ENCODE measurements at places on chromosomes 2 and 18.

- DNase-seq = peak; percentile 38
These were observed 59.2 kb downstream of the DOCK10 start for GRCh38 chr2:224982910-224983711.

- no peak for DNase-seq
These were observed 240.7 kb downstream of the DCDC2C start for GRCh38 chr2:3944071-3944470.

DNA sequence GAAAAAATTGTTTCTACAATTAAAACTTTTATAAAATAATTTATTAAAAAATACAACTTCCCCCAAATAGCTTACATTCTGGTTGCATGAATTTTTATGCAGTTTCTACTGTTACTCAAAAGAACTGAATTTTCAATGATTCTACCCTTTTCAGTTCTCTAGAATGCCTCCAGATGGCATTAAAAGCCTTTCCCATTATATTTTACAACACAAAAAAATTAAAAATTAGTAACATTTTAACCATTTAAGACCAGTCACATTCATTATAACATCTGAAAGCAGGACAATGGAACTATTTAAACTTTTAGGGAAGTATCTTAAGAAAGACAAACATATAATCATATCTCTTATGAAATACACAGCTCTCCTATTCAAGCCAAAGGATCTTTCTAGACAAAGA, 236.0 kb upstream of the REV1 start:
- DNase-seq = no peak

DNA sequence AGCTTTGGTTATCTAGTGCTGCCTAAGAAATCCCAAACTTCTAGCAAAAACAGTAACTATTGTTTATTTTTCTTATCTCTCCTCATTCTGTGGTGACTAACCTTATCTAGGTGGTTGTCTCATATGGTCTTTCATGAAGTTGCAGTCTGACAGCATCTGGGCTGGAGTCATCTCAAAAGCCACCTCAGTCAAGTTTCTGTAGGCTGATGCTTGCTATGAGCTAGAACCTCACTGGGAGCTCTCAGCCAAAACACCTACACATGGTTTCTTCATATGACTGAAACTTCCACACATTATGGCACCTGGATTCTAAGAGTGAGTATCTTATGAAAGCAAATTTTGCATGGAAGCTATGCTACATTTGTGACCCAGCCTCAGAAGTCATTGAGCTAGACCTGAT, 596.4 kb upstream of the VRK2 start:
- no peak for DNase-seq

DNA sequence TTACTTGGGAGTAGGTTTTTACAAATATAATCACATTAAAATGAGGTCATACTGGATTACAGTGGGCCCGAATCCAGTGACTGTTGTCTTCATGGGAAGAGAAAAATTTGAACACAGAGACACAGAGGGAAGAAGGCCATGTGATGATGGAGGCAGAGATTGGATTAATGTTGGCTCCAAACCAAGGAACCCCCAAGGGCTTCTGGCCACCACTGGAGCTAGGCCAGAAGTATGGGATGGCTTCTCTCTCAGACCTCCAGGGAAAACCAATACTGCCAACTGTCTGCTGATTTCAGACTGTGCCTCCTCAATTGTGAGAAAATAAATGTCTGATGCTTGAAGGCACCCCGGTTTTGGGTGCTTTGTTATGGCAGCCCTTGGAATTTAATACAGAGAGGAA, 76.0 kb downstream of the ALPK2 start:
- no peak for DNase-seq

DNA sequence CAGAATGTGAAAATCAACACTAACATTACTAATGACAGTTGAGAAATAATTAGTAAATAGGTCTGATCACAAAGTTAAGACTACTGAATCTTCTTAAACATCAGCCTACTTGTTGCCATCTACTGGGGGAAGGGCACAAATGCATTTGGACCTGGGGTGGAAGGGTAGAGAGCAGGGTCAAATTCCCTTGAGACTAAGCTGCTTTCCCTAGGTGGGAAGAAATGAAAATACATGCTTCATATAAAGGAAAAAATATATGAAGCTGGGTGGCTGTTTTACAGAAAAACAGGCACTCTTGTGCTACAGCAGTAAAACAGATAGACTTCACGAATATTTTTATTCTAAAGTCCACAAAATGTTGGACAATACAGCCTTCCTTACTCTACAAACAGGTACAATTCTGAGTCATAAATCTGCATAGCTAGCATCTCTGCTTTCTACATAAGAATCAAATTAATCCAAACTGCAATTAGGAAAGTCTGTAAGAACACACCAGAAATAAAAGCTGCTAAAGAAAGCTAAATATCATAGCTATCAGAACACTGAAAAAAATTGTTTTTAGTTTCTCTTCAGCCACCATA, 10.9 kb downstream of the TRIP12 start:
- DNase-seq = no peak

DNA sequence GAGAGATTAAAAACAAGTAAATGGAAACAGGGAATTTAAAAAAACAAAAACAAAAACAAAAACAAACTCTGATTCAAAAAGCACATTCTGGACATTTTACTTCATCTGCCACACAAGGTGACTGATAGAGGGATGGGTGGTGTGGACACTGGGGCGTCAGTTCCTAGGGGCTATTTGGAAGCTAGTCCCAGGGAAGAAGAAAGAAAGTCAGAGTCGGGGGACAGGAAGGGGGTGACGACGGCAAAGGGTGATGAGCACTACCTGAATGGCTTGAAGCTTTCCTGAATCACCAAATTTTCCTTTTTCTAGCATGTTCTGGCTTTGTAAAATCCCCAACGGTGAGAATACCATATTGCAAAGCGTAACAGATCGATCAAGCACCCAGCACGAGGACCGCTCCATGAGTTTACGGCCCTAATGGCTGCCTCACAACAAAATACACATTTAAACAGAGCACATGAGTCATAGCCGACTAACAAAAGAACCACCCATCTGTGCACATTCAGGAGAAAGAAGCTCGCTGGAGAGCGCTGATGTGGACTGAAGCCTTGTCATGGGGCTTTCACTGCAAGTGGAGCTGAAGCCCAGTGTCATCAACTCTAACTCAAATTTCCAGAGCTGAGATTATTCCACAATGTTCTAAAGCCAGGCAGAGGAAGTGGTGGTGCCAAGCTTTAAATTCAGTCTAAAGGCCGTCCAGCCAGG, 178.9 kb downstream of the LNPK start:
- no peak for DNase-seq

GRCh38 chr2:221629468-221629867, 57.4 kb upstream of the EPHA4 start:
- no peak for DNase-seq

- DNase-seq = no peak
These were observed 307.7 kb downstream of the TNS1 start for GRCh38 chr2:217695033-217695520.

DNA sequence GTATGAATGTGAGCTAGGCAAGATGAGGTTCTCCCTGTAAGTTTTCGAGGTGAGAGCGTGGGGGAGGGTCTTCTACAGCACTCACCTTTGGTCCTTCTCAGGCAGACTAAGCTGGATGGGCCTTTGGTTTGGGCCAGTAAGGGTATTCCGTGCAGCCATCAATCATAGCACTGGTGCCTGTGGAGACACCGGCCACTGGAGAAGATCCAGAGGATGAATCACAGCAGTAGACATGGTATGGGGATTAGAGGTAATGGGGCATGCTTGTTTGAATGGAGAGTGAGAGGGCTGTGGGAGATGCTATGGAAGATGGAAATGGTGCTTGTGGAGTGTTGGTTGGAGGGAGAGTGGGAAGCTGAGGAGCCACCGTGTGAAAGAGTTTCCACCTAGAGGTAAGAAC, 16.1 kb downstream of the MAPRE3 start:
- no peak for DNase-seq

DNA sequence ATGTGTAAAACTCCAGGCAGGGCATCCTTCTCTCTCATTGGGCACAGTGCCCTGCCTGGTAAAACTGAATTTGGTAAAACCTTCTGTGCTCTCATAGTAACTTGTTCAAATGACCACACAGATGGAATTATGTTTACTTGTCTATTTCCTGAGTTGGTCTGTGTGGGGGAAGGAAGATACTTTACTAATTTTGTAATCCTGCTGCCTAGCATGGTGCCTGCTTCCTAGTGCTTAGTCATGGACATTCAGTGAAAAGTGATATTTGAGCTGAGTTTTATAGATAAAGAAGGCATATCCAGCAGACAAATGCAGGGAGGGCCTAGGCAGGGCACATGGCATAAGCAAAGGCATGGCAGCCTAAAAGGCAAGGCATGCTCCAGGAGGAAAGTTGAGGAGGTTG, 199.4 kb downstream of the FSHR start:
- DNase-seq = no peak

GRCh38 chr2:28393114-28393836, 617 bp downstream of the FOSL2 start:
- DNase-seq = no peak

DNA sequence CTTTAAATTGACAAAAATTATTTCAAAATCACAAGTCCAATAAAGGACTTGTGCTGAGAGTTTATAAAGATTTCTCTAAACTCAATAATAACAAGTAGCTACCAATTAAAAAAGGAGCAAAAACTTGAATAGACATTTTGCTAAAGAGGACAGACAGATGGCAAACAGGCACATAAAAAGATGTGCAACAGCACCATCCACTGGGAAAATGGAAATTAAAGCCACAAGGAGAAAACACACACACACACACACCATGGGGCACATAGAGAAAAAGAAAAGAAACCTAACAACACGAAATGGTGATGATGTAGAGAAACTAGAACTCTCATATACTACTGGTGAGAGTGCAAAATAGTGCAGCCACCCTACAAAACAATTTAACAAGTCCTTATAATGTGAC, 12.6 kb upstream of the SLC9A4 start:
- no peak for DNase-seq

- DNase-seq = no peak
These were observed 76.4 kb downstream of the LTBP1 start for GRCh38 chr2:33022989-33023727.

DNA sequence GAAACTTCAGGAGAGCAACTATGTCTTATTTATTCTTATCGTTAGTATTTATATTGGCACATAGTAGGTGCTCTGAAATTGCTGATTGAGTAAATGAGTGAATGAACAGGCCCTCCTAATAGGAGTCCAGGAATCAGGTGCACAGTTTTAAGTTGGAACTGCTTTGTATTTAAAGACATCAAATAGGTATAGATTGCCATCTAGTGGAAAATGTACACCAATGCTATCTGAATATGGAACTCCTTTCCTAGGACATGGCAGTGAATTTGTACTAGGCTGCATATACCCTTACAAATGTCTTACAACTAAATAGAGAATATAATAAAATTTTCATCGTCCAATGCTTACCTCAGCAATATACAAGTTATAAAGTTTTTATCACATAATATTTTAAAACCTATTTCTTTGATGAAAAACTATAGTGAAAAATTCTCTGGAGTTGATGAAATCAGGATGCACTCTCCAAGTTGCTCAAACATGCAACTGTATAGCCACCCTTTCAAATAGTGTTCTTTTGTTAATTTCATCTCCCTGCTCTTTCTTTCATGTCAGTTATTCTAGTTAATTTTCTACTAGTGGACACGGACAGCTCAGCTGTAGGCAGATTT, 318.9 kb upstream of the SYT4 start:
- DNase-seq = peak; percentile 27

- DNase-seq = no peak
These were observed 122.8 kb upstream of the WDSUB1 start for GRCh38 chr2:159409116-159409800.

DNA sequence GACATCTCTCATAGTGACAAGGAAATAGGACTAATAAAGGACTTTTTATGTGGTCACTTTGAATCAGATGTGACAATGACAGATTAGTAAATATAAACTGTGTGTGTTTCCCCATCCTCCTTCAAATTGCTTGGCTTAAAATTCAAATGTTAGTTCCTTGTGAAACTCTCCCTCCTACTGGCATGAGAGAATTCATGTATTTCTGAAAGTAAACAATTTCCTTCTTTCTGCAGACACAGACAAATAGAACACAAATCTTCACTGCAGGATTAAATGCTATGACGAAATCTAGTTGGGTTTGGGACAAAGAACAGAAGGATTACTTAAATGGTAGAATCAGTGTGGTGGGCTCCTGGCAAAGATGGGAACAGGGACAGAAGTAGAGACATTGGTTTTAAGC, 328.7 kb upstream of the FAM98A start:
- DNase-seq = no peak

DNA sequence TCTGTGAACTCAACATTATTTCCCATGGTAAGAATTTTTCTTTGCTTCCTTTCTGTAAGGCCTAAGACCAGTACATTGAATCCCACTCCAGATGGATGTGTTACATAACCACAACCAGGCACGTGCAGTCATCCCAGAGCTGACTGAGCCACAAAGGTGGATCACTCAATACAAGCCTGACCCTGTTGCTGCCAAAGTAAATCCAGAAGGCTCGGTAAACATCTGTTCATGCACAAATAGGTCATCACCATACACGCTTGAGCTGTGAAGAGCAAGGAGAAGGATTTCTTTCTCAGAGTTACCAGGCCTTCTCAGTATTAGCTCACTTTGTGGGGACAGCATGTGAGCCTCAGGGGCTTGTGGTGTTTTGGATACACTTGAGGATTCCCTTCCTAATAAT, 791.4 kb upstream of the FANCL start:
- no peak for DNase-seq

DNA sequence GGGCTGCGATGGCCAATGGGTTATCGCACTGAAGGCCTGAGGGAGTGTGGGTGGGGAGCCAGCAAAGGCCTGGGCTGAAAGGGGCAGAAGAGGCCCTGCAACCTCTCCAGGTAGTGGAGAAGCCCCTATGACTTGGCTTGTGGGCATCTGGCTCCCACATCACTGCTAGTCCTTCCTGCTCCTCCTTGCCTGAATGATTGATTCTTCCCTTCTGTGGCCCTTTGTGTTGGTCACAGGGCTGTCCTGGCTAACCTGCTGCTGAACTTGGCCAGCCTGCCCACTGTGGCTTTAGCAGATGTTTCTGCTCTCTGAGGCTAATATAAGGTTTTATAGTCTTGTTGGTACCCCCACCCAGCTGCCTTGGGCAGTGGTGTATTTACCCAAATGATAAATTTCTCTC, 136.2 kb upstream of the ALPP start:
- DNase-seq = no peak

- DNase-seq = no peak
These were observed 90.0 kb upstream of the ATL2 start for GRCh38 chr2:38466876-38467767.
